ENCODE measurements at places on chromosomes 4 and X.
A peak's percentile ranks its signal among the peaks of the same experiment; 100 is the strongest.

DNA sequence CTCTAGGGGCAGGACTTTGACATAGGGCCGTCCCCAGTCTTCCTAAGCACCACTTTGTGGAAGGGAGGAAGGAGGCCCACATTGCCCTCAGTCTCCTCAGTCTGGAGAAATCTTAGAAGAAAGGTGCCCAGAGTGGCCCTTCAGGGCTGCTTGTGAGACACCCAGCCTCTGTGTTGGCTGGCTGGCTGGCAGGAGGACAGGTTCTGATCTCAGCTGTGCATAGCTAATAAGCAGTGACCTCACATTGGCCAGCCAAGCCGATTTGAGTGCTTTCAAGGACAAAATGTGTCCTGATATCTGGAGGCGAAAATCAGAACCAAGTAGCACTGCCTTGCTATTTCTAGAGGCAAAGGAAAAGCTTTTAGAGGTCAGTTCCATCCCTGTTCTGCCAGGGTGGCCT is 211.5 kb downstream of the BCOR start:
- no peak for DNase-seq

DNA sequence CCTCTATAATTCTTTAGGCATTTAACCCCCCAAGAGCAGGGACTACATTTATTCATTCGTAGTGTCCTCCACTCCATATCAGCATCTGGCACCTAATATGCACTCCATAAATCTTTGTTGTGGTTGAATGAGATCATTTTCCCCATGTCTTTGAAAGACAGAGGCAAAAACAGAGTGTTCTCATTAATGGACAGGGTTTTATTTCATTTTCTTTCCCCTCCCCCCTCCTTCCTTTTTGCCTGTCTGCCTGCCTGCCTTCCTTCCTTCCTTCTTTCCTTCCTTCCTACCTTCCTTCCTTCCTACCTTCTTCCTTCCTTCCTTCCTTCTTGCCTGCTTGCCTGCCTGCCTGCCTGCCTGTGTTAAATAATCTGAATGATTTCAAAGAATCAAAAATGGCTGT is 83.2 kb downstream of the SHROOM3 start:
- no peak for DNase-seq

GRCh38 chrX:69430785-69431184 is 73.3 kb upstream of the NALF2 start:
- DNase-seq = no peak

DNA sequence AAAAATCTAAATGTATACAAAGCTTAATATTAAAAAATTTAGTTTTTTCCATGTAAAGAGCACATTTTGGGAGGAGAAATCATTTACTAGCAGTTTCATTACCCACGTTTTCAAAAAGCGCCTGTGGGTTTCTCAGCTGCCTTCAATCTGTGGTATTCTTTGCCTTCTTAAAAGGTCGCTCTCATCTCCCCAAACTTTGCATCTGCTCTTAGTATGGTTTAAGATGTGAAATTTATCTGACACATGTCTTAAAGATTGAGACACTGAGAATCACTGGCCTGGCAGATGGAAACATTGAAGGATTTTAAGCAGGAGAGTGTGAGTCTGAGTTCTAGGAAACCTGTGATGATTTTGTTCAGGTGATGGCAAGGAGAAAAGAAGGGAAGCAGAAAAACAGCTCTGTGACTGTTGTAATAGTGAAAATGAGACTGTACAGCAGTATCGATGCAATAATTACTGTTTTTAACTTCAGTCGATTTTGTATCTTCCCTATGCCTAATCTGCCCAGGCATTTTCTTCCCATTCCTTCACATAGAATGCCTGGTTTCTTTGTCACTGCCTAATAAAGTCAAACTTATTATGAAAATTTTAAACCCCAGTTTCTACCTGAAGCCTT is 75.9 kb downstream of the PAQR3 start:
- DNase-seq = no peak

GRCh38 chr4:184165291-184165690 is 52.4 kb downstream of the ENPP6 start:
- DNase-seq = no peak

DNA sequence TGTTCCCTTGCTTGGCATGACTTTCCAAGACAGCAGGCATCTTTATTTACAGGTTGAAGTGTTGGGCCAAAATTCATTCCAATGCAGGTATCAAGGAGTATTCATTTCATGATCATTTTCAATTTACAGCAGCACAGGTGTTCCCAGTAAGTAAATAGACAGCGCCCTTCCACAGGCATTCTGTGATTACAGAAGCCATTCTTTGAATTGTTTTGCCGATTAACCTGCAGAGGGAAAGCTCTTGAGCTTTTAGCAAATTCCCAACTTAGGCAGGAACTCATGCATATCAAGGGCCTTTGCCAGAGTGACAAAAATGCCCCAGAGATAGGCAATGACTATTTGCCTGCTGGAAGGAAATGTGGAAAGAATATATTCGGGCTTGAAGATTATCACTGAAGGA is 6.8 kb downstream of the TXK start:
- no peak for DNase-seq

DNA sequence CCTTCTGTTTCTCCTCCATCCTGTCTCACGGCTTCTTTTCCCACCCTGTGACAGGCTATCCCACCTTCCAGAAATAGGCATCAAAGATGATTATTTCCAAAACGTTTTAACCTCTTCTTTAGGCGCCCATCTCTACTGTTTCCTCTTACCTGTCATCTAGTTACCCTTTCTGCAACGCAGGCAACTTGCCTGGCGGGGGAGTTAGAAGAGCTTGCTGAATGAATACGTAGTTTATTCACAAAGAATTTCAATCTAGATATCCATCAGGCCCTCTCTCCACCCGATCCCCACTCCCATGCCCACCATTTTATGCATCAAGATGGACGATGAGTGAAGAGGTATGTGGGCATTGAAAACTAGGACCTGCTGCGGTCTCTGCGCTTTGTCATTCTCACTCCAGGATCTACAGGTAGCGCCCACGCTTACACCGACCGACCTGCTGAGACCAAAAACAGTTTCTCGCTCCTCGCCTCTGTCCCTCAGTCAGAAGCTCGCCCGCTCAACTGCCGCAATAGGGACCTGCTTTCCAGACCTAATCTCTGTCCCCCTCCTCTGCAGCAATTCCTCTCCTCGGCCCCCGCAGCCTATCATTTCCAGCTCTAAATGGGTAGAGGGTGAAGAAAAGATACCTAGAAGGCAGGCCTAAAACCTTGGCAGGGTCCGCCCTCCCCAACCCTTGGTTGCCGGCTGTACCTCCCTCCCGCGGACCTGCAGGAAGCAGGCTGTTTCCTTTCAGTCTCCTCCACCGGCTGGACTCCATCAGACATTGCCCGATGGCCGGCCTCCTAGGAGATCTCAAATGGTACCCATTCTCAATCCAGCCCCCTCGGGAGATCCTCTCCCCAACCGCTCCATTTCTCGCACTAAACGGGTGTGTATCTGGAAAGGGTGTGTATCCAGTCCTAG is 624 bp downstream of the BEX5 start:
- DNase-seq = no peak

DNA sequence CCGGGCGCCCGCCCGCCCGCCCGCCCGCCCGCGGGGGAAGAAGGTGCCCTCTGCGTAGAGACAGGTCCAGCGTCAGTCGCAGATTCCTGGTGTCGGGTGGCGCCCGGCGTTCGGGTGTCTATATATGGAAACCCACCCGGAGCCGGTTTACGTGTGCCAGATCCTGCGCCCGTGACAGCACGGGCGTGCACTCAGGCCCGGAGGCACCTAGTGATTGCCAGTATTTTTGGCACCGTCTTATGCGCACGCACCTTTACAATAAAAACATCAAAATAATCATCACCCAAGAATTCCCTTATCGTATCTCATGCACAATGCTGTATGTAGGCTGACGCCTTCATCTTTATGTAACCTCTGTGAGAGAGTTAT is 519 bp downstream of the SLC25A4 start:
- peak; percentile 60 for DNase-seq

DNA sequence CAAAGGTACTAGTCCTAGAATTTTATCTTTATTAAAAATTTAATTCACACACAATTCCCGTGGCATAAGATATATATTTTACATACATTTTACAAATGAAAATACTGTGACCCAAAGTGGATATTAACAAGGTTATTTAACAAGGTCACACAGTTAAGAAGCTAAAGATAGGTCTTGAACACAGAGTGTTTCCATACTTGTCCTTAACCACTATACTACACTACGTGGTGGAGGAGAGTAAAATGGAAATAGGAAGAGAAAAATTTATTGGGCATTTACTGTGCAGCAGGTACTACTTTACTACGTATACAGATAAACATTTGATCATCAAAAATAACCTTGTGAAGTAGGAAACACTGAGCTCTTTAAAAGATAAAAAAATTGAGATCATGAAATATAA is 14.8 kb downstream of the TECRL start:
- no peak for DNase-seq

GRCh38 chr4:42344309-42344708 is 53.0 kb upstream of the SHISA3 start:
- no peak for DNase-seq

GRCh38 chrX:148658115-148658730 is 157.8 kb downstream of the AFF2 start:
- no peak for DNase-seq

- no peak for DNase-seq
Measured at GRCh38 chr4:99654361-99654761, 3.3 kb downstream of the C4orf54 start.

GRCh38 chr4:113154281-113154680 is 104.8 kb downstream of the ANK2 start:
- DNase-seq = no peak

DNA sequence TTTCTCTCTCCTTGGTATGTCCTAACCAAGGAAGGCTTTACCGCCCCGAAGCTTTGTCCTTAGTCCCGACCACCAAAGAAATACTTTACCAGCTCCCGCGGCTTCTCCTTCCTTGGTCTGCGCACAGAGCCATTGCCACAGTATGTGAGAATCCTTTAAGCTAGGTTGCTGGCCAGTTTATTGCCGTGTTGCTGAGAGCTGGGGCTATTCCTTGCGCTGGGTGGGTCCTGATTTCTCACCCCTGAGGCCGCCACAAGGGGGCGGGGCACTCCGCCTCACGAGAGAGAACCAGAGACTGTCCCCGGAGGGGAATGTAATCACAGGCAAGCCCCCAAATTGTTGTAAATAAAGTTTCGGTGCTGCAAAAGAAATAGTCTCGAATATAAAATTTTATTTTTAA is 331.0 kb upstream of the PCDH10 start:
- no peak for DNase-seq

- DNase-seq = no peak
Measured at GRCh38 chr4:119517361-119518229, 111.0 kb downstream of the PDE5A start.

GRCh38 chrX:16654093-16654492 is 4.1 kb downstream of the S100G start:
- no peak for DNase-seq

GRCh38 chr4:119039160-119039559 is 96.5 kb upstream of the MYOZ2 start:
- no peak for DNase-seq

DNA sequence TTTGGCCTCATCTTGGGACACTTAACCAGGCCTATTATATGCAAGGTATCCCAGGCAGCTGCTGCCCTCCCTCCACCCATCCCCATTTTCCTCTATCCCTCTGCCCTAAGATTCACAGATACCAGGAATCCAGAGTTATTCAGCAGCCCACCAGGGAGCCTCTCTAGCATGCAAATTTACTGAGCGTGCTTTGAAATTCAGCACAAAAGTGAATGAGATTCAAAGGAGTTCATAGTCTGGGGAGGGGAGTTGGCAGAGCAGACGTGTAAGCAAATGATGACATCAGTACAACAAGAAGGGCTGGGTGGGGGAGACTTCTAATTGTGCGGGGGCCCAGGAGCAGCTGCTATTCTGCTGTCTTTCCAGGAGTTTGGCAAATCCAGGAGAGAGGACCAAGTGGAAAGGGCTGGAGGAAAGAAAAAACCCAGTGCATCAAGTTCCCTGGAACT is 1.7 kb upstream of the MTM1 start:
- DNase-seq = no peak

GRCh38 chr4:93337196-93337595 is 491.4 kb upstream of the ATOH1 start:
- no peak for DNase-seq

DNA sequence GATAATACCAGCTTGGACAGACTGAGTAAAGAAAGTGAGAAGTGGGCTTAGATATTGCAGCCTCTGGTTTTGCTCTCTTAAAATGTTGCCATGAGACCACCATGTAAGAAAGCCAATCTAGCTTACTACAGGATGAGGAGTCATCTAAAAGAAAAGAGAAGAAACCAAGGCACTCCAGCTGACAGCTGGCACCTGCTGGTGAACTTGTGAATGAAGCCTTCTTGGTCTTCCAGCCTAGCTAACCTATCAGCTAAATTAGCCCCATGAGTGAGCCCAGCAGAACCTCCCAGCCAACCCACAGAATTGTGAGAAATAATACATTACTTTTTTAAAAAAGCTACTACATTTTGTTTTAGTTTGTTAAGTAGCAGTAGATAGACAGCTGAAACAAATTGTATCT is 154.5 kb upstream of the QRFPR start:
- no peak for DNase-seq

DNA sequence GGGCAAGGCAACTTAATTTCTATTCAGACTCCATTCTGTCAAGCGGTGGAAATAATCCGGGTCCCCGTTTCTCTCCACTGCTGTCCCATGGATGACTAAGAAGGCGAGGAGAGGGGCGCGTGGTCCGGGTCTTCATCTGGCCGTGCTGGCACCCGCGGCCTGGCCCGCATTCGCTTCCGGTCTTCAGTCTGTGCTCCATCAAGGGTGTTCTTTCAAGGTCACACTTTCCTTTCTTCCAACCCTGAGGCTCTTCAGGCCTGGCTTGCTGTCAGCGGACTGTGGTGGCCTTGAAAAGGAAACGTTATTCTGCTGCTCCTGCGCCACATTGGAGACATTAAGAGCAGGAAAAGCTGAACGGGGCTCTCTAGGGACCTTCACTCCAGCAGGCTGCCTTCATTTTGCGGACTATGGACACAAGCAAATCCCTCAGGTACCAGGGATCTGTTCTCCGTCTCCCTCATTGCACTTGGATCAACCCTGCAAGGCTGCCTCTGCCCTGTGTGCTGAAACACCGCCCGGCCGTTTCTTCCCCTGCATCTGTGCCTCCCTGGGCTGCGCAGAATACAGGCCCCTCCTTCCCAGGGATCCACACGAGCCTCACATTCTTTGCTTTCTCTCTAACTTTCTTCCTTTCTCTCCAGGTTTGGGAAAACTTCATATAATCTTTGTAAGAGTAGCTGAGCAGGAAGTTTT is 5.7 kb upstream of the SLC25A4 start:
- no peak for DNase-seq

Measured in left hindlimb (tissue), 1 donor.